Activated naive CD8-positive, alpha-beta T cell treated with anti-CD3 and anti-CD28 coated beads, Interleukin-2, amount 10 ng/mL, durations not matched to agents 7 days and 5 days (primary cell): ENCODE measurements at places on chromosomes 1 and 21.

GRCh38 chr1:111369177-111369576 is 58.4 kb downstream of the OVGP1 start:
- no peak for DNase-seq

- DNase-seq = no peak
Measured at GRCh38 chr1:11592752-11593151, 61.5 kb downstream of the FBXO2 start.

GRCh38 chr1:223631956-223632355 is 33.5 kb downstream of the CAPN8 start:
- no peak for DNase-seq

GRCh38 chr1:150207281-150207971 is 28.5 kb downstream of the ANP32E start:
- DNase-seq = no peak

GRCh38 chr21:31448496-31448895 is 104.4 kb upstream of the TIAM1 start:
- no peak for DNase-seq

GRCh38 chr1:9174243-9174642 is 45.3 kb upstream of the GPR157 start:
- no peak for DNase-seq

GRCh38 chr1:208332774-208333126 is 88.6 kb upstream of the PLXNA2 start:
- no peak for DNase-seq

DNA sequence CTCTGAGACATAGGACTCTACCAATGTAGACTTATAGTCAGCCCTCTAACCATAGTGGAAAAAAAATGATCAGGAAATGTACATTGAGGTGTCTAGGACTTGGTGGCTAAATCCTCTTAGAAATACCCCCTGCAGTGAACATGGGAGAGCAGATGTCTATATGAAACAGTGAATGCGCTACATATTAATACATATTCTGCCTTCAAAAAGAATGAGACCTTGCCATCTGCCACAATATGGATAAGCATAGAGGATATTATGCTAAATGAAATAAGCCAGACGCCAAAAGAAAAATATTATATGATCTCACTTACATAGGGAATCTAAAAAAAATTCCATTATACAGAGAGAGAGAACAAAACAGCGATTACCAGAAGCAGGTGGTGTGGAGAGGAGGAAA is 66.6 kb upstream of the HAO2 start:
- no peak for DNase-seq

GRCh38 chr1:155199792-155200191 is 7.9 kb downstream of the THBS3 start:
- DNase-seq = no peak

DNA sequence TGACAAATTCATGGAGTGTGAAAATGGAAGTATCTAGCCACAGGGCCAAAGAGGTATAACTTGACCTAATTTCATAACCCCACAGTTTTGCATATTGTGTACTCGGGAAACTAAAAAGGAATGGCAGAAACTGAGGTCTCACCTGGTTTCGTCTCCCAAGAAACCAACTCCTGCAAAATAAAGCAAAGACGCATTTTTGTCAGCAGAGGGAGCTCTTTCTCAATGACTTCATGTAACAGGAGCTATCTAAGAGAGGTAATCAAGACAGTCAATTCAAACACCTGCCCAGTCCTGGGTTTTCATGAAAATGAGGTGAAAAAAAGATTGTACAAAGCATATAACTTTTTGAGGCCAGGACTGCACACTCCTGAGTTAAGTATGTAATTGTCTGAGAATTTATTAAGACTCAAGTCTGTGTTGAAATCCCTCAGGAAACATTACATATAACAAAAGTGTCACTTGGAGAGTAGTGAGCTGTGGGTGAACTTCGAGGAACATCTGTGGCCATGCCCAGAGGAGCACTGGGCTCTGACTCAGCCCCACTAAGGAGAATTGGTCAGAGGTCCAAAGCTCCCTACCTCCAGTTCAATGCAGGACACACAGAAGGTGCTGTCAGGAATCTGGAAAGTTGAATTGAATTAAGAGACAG is 17.6 kb downstream of the FCRL4 start:
- DNase-seq = no peak

DNA sequence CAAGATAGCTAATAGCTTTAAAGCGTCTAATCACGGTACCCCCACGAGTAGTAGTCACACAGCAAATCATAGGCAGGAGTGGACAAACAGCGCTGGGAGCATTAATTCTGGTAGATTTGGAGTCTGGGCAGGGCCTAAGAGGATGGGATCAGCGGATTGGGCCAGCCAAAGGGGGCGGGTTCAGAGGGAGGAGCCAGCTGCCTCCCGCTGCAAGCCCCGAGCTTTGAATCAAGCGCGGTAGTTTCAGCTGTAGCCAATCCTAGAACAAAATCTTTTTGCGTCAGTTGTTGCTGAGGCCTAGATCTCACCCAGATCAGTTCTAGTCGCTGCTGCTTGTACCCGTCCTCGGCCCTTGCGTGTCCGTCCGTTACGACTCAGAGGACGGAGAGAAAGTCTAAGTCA is 576 bp upstream of the NASP start:
- peak; percentile 90 for DNase-seq

DNA sequence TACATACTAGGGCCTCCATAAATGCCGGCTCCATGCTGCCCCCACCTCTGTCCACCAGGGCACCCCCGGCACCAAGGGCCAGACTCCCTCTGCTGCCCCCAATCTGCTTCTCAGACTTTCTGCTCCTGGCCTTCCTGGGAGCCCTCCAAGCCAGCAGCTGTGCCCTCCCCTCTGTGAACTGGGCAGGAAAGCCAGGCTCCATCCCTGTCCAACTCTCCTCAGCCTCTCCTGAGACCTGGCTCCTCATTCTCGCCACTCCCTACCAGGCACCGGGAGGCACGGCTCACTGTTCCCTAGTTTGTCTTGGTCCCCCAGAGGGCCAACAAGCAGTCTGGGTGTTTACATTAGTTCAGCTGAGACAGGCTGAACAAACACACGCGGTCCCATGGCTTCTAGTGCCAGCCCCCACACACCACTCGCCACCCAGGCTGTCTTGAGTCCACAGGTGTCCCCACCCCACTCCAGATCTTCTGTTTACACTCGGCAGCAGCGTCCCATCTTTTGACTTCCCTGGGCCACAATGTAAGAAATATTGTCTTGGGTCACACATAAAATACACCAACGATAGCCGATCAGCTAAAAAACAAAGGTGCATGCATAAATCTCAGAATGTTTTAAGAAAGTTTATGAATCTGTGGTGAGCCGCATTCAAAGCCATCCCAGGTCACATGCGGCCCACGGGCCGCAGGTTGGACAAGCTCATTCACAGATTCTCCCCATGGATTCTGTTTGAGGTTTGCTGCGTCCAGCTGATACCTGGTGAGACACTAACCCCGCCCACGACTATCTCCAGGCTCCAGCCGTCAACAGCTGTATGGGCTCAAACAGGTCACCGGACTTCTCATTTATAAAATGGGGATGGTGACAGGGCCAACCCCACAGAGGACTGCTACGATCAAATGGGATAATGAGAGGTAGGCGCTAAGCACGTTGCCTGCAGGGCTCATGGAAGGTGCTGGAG is 29.5 kb upstream of the ECE1 start:
- no peak for DNase-seq

- no peak for DNase-seq
Measured at GRCh38 chr1:1283821-1284220, 3.6 kb downstream of the SCNN1D start.
